ENCODE measurements at places on chromosomes 1 and 21.
A peak's percentile ranks its signal among the peaks of the same experiment; 100 is the strongest.

GRCh38 chr1:234649432-234650081 lies 39.6 kb upstream of the IRF2BP2 start:
- no peak for DNase-seq

DNA sequence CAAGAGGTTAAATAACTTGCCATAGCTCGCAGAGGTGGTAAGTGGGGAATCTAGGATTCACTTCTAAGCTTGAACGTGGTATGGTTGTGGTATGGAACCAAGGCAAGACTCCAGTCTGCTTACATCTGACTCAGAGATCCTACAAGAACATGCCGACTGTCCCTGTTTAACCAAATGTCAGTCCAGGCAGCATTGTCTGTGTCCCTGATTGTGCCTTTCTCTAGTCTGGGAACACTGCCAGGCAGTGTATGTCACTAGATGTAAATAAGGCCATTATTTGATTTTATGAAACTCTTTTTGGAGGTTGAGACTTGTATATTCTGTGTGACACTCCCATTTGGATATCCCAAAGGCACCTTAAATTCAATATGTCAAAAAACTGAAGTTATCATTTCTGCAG lies 96.0 kb downstream of the NOS1AP start:
- DNase-seq: no peak

GRCh38 chr1:245454051-245454450 lies 299.3 kb downstream of the KIF26B start:
- no peak for DNase-seq

DNA sequence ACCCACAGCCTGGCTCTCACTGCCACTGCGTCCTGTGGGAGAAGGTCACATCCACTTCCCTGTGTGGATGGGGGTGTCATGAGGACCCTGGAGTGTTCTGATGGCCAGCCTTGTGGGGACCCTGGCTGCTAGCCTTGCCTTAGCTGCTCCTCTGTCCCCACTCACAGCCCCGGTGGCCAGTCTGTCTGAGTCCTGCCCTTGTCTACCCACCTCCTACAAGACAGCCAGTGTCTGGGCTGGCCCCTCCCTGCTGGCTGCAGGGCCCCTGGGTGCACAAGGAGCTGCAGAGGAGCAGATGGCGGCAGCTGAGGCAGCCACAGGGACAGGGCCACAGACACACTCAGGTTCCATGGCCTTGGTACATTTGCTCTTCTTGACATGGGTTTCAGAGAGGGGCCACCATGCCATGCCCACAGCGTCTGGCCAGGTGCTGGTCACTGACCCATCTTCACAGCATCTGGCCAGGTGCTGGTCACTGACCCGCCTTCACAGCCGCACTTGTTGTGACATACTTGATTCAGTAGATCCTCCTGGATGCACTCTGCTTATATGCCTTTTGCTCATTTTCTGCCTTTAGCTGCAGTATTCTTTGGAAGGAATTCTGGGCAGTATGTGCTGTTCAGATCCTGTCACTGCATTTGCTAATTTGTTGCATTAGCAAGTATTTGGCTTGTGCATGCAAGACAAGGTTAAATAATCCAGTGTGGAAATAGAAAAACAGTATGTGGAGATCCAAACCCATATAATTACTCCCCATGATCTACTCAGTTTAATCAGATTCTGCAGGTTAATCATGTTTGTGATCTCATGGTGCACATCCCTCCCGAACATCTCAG lies 157.8 kb downstream of the PCBP3 start:
- no peak for DNase-seq

GRCh38 chr1:230427981-230428380 lies 1.8 kb upstream of the PGBD5 start:
- DNase-seq: no peak

DNA sequence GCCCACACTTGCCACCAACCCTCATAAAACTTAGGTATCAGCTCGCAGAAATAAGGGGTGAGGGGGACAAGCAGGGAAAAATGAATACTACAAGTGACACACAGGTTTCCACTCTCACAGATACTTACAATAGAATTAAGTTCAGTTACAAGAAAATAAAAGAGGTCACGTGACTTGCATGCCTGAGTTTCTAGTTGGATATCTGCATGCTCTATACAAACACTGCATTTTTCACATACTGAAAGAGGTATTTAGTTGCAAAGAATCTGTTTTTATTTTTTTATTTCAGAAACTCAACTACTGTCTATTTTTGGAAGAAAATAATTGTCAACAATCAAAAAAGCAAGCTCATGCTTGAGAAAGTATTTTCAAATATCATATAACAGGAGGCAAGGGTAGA lies 43.5 kb downstream of the DPYD start:
- DNase-seq: no peak

GRCh38 chr1:29998686-29999085 lies 724.7 kb downstream of the MATN1 start:
- DNase-seq: no peak

- DNase-seq: no peak
Observed at GRCh38 chr1:228140724-228141225, 696 bp downstream of the GUK1 start.

- DNase-seq: no peak
Observed at GRCh38 chr21:26756491-26757159, 88.6 kb downstream of the ADAMTS1 start.

DNA sequence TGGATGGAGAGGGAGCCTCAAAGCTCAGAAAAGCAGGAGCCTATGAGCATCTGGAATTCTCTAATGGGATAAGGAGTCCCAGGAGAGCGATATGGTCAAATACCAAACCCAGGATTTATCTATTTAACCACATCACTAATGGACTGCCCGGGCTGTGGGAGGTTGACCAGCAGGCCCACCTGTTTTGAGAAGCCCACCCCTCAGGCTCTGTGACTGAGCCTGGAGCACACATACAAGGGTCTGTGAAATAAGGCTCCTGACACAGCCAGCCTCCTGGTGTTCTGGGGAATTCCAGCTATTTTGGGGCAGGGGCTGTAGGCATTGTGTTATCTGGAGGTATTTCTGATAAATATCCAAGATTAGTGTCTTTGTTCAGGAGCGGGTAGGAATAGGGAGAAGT lies 132.0 kb upstream of the C1orf21 start:
- DNase-seq: no peak

GRCh38 chr21:33259995-33260394 lies 6.2 kb upstream of the IL10RB start:
- DNase-seq: peak; percentile 7

DNA sequence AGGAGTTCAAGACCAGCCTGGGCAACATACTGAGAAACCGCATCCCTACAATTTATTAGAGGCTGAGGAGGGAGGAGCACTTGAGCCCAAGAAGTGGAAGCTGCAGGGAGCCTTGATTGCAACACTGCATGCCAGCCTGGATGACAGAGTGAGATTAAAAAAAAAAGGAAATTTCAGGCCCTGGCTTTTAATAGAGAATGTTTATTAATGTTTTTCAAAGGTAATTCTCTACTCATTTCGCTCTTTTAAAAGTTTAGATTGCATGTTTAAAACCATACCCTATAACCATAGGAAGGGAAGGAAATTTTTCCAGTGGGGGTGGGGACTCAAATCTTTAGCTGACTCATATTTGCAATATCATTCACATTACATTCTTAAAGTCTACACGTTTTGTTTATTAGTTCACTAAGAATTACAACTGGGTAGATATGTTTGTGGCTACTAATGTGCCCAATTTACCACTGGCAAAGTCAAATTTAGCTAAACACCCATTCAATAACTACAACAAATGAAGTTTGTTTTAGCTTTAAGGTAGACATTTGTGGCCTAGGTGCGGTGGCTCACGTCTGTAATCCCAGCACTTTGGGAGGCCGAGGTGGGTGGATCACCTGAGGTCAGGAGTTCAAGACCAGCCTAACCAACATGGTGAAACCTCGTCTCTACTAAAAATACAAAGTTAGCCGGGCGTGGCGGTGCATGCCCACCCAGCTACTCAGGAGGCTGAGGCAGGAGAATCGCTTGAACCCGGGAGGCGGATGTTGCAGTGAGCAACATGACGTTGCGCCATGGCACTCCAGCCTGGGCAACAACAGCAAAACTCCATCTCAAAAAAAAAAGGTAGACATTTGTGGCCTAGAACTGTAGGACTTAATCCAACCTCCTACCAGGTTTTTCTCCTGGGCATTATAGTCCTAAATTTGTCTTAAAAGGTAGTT lies 5.0 kb downstream of the KDM5B start:
- no peak for DNase-seq

- DNase-seq: no peak
Observed at GRCh38 chr1:183206538-183207122, 20.6 kb downstream of the LAMC2 start.

GRCh38 chr1:54331843-54332463 lies 74.2 kb downstream of the SSBP3 start:
- no peak for DNase-seq

GRCh38 chr1:228094432-228095016 lies 8.6 kb downstream of the C1orf35 start:
- DNase-seq: no peak

DNA sequence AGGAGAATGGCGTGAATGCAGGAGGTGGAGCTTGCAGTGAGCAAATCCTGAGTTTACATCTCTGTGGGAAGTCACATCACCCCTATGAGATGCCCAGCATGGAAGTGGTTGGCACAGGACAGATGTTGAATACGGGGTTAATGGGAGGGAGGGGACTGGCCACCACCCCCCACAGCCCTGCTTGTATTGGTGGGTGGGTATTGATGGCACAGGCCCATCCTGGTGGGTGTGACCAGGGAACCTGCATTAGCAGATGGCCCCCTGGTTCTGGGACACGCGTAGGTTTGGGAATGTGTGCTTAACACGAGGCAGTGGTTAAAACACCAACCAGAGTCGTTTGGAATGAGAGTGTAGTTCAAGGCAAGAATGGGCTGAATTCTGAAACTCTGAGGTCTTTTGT lies 117.9 kb downstream of the PRDM2 start:
- DNase-seq: no peak

GRCh38 chr1:178048883-178049282 lies 45.0 kb upstream of the RASAL2 start:
- DNase-seq: no peak

DNA sequence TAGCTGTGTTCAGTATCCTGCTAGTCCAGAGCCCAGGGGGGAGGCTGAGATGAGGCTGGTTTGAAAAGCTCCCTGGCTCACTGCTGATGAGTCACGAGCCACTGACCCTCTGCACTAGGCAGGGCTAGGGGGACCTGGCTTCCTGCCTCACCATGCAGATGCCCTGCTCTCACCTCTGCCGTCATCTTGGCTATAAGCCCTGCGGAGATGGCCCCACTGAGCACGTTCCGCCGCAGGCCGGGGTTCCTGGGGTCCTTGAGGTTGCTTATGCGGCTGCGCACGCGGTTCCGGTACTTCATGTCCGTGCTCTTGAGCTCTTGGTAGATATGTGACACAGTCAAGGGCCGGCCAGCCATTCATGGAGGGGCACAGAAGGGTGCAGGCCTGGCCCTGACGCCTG lies 24.1 kb upstream of the ZNF436 start:
- no peak for DNase-seq

DNA sequence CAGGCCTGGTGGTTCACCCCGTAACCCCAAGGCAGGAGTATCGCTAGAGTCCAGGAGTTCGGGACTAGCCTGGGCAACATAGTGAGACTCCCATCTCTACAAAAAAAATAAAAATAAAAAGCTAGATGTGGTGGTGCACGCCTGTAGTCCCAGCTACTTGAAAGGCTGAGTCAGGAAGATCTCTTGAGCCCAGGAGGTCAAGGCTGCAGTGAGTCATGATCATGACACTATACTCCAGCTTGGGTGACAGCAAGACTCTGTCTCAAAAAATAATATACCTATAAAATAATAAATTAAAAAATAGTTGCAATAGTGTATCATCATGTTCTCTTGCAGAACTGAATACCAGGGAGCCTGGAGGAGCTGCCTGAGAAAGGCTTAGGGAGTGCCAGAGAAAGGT lies 19.9 kb upstream of the TMEM39B start:
- no peak for DNase-seq

- no peak for DNase-seq
Observed at GRCh38 chr21:42557420-42557819, 43.8 kb downstream of the SLC37A1 start.

DNA sequence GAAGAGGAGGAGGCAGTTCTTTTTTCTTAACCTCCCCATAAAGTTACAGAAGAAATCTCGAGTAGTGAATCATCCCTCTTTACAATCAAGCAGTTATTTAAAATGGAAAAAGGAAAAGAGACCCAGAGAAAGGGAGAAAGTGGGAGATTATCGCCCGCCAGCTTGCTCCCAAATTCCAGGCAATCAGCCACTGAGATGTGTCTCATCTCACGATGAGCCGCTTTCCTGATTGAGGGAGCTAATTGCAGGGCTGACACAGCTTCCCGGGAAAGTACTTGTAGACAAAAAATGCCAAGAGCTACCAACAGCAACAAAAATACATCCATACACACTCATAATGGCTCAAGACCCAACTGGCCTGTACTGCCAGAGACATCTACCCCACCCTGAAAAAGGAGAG lies 191.6 kb upstream of the ZC3H12A start:
- DNase-seq: no peak

DNA sequence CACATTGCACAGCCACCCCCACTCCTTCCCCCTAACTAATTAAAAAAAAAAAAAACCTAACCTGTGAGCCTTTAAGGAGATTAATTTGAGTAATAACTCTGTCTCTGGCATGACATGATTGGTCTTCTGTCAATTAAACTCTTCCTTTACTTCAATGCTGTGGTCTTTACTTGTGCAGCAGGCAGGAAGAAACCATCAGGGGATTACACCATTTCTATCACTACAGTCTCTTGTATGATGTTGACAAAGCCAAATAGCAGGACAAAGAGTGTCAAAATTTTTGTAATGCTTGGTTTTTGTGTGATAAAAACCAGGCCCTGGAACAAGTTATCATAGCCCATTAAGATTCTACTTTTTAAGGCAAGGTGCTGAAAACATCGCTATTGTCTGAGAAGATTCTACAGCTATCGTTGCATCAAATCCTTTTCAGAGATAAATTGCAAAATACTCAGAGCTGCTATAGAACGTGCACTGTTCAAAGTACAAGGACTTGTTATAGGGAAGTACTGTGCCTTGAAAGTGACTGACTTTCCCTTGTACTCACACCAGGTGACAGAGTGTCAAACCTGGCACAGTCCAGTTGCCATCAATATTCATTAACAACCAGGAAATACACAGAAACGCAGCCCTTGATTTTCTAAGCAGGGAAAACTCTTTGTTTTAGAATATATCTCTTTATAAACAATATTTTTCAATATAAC lies 37.7 kb downstream of the LHX9 start:
- no peak for DNase-seq

DNA sequence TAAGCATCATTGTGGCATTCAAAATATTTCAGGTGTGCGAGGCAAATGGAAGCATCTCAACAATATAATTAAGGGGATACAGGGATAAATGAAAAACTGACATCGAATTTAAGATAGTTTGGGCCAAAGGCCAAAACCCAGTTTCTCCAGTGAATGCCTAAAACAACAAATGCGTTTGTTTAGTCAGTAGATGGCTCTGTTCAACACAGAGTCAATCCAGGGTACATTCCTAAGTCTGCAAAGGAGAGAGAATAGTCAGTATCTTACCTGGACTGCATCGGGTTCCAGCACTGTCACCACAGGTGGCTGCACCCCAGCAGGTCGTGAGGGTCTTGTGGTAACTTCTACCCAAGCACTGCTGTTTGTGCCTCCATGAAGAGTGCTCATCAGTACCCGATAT lies 321.1 kb downstream of the KCTD3 start:
- DNase-seq: no peak

All from caudate nucleus (tissue), 63 donors.